ENCODE measurements at places on chromosomes 4 and X. TPM values are rescaled to one million over a fixed set of nuclear protein-coding genes. Genes with fewer than 3 reads are reported as not detected.

PABPC1L2B gene
- total RNA-seq = not detected

CCDC149 gene
- 1.8 TPM for total RNA-seq

POU4F2 gene
- total RNA-seq = not detected

GTPBP6 gene
- 51.6 TPM for total RNA-seq

FAM199X gene
- total RNA-seq = 12.0 TPM

CXorf51B gene
- not detected for total RNA-seq

GAB3 gene
- total RNA-seq = 0.85 TPM

MAGED4B gene
- 17.6 TPM for total RNA-seq

TRAPPC11 gene
- 11.3 TPM for total RNA-seq

AIMP1 gene
- 39.2 TPM for total RNA-seq

IDUA gene
- total RNA-seq = 13.0 TPM

WDR17 gene
- 2.3 TPM for total RNA-seq

Data from A549 treated with GW870086 at 1 μM for 4 hours (cell line).